ENCODE measurements at places on chromosomes 3 and 15.

DNA sequence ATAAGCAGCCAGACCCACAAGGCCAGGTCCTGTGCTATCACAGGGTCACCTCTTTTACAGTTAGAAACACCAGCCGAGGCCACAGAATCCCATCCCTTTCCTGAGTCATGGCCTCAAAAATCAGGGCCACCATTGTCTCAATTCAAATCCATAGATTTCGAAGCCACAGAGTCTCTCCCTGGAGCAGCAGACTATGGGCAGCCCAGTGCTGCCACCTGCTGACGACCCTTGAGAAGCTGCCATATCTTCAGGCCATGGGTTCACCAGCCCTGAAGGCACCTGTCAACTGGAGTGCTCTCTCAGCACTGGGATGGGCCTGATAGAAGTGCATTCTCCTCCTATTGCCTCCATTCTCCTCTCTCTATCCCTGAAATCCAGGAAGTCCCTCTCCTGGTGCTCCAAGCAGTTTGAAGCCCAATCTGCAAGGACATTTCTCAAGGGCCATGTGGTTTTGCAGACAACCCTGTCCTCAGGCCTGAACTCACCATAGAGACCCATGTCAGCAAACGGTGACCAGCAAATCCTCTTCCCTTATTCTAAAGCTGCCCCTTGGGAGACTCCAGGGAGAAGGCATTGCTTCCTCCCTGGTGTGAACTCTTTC is 39.6 kb downstream of the TGM4 start:
- peak; percentile 31 for DNase-seq

- DNase-seq = no peak
Measured at GRCh38 chr3:165837058-165837525, at the start of gene BCHE. Gene BCHE, minus strand, starts transcription at chr3:165837423. Its CDS starts 6,390 bp downstream, at chr3:165831033.

- no peak for DNase-seq
Measured at GRCh38 chr3:111667621-111668239, 72.6 kb upstream of the ZBED2 start.

GRCh38 chr3:145820170-145820569 is 340.8 kb downstream of the PLOD2 start:
- no peak for DNase-seq

GRCh38 chr3:3053974-3054373 is 56.2 kb downstream of the IL5RA start:
- no peak for DNase-seq

DNA sequence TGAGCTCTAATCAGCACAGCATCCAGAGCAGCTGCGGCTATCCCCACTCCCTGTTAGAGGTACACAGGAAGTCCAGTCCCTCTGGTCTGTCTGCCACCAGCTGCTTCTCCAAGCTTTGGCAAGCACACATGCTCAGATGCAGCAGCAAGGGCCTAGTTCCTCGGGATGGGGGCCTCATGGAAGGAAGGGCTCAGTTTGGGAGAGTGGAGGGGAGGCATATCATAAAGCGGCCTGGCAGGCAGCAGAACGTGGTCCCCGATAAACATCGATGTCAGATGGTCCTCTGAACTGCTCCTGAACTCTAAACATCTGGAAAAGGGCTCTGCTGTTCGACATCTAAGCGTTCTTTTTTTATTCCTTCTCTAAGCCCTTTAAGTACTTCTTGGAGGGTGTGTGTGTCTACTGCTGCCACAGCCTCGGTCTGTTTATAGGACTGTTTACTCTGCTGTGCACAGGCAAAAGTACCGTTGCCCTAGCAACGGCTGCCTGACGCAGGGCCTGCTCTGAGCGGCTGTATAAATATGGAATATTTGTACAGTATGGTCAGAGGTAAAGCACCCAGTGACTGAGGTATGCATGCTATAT is 74.6 kb downstream of the PRICKLE2 start:
- DNase-seq = peak; percentile 80

DNA sequence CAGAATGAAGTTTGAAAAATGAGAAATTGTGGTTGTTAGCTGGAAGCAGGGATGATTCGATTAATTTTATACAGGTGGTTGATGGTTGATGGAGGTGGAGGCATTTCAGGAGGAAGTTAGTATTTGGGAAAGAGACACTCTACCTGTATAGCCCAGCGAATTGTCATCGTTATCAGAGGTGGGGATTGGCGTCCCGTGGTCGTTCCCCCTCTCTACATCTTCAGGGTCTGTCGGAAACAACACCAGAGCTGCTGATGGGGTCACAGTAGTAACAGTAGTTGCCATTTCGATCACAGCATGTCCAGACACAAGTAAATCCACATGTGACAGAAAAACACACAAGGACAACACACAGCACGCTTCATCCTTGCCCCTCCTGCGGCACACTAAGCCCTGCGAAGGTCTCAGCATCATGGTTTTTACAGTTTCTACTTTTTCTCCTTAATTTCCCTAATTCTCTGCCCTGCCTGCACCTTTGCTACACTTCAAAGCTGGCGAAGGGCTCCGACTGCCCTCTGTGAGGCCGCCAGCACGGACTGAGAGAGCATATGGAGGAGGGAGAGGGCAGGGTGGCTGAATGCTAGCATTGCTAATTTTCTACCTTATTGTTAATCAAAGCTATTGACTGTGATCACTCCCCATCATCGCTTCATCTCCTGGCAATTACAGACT is 642.3 kb downstream of the ROBO1 start:
- DNase-seq = no peak

- DNase-seq = no peak
Measured at GRCh38 chr15:40157778-40158447, 3.0 kb upstream of the BUB1B start.

DNA sequence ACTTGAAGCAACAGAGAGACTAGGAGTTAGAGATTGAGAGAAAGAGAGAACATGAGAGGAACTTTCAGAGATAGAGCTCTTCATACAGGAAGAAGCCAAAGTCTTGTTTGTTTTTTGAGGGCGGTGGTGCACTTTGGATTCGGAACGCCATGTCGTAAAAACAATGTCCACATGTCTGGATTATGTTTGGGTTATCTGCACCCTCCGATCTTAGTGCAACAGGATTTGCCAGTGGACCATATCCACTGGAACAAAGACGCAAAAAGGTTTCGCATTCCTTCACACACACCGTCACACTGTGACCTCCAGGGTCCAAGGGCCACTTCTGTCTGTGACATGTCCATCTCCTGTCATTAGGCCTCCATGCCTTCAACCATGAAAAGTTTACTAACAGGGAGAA is 141.8 kb upstream of the ATP11B start:
- DNase-seq = no peak

DNA sequence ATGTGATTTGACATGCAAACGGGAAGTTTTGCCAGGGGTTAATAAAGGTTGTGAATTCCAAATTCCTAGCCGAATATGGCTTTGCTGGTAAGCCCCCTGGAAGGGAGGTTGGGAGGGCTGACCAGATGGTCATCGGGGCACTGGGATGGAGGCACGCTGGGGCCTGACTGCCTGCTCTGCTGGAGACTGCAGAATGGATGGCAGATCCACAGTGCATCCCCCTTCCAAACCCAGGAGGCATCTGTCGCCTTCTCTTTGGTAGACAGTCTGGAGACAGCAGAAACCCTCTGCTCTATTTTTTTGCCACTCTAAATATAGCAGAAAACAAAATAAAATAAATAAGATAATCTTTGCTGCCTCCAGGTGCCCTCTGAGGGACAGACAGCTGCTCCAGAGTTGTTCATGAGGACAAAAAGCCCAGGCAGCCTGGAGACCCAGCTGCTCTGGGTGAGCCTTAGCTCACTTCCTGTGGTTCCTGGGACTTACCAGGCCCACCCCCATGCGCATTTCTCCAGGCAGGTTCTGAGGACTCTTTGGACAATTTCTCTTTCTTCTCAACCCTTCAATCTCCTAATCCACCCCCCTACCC is 6.1 kb upstream of the SPTBN5 start:
- no peak for DNase-seq

DNA sequence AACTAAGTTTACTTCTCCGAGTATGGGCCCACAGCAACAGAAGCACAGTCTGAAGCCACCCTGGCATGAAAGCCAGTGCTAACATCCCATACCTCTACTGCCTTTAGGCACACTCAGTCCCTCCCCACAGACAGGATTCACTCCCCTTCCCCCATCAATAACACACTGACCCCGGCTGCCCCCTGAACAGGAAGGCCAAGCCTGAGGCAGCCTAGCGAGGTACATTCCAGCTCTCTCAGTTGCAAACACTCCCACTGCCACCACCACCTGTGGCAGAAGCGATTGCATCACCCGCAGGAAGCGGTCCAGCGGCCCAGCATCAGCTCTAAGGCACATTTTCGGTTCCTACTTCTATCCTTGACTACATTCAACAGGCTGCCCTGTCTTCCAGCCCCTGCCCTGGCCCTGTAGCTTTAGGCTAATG is 7.0 kb upstream of the BMF start:
- no peak for DNase-seq

DNA sequence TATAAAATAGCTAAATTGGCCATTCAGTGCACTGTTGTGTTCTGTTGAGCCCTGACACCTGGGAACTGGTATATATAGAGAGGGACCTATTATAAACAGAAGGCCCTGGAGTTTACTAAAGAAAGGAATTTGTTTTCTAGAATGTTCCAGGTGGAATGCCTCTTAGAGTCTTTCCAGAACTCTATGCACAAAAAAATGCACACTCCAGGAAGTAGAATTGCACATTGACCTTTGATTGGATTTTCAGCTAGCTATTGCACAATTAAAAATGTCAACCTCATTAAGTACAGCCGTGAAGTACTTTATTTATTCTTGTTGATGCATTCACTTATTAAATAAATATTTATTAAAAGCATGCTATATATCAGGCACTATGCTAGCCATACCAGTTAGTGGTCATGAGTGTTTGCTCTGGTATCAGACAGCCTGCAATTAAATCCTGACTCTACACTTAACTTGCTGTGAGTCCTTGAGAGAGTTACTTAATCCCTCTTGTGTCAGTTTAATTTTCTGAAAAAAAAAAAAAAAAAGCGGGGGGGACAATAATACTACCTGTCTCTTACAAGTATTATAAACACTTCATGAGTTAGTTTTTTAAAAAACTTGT is 40.8 kb downstream of the NDUFB4 start:
- DNase-seq = no peak

DNA sequence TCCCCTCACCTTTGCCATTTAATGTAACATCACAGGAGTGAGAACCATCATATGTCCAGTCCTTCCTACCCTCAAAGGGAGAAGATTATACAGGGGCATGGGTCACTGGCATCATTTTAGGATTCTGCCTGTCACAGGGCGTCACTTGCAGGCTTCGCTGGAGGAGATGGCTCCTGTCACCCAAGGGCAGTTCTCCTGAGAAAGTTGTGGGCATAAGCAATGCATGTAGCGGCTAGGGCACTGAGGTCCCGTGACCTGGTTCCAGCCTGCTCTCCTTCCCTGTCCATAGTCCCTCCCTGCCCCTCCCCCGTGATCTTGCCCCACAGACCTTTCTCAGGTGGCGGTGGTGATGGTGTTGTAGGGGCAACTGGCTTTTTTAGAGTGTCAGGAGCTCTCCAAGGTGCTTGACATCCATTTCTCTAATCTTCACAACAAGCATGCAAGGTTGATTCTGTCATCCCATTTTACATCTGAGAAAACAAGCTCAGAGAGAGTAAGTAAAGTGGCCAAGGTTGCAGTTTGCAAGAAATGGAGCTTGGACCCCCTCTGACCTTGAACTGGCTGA is 241.5 kb upstream of the CTDSPL start:
- no peak for DNase-seq

- no peak for DNase-seq
Measured at GRCh38 chr3:46662771-46663551, 30.5 kb downstream of the ALS2CL start.

- no peak for DNase-seq
Measured at GRCh38 chr3:37625690-37626360, 235.9 kb upstream of the CTDSPL start.

GRCh38 chr15:92111291-92111690 is 257.8 kb downstream of the SLCO3A1 start:
- no peak for DNase-seq

DNA sequence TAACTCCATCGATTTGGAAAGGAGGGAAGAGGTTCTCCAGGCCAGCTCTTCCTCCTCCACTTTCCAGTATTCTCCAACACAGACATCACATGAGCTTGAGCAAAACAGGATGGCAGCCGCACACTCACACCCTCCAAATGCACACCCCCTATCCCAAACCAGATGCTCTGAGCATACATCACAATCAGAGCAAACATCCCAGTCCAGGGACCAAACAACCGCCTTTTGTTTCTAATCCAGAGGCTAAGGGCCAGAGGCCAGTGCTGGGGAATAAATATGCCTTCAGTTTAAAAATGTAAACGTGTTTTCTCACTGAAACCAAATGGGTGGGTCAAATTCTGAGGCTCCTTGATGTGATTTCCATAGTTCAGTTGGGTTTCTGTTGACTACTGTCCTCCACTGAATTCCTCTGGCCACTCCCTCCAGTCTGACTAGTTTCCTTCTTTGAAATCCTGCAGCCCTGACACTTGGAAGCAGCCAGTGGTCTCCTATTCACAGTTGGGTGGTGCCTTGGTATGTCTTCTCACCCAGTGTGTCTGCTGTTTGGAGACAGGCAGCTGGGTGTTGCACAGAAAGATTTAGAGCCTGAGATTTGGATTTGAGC is 19.2 kb upstream of the MFGE8 start:
- DNase-seq = no peak

- DNase-seq = no peak
Measured at GRCh38 chr3:8709801-8710507, 23.6 kb upstream of the CAV3 start.

GRCh38 chr15:78232951-78233350 is 1.4 kb downstream of the ACSBG1 start:
- DNase-seq = no peak

DNA sequence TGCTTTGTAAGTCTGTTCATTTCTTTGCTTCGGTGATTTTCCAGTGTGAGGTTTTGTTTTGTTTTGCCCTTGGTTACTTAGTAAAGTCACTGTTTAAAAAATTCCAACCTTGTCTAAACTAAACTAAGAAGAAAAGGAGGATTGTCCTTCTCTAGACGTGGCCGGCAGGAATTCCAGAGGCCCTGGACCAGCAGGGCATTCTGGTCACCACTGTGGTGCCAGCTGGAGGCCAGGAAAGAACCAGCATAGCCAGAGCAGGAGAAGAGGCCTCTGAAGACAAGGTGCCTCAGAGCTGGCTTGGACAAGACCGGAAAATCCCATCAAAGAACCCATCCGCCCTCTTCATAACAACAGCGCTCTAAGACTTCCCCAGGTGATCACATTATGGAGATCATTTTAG is 8.2 kb downstream of the PLOD2 start:
- no peak for DNase-seq

GRCh38 chr3:159038405-159038804 is 236.6 kb downstream of the MFSD1 start:
- DNase-seq = no peak

GRCh38 chr15:81547521-81548132 is 173.6 kb upstream of the TMC3 start:
- no peak for DNase-seq

DNA sequence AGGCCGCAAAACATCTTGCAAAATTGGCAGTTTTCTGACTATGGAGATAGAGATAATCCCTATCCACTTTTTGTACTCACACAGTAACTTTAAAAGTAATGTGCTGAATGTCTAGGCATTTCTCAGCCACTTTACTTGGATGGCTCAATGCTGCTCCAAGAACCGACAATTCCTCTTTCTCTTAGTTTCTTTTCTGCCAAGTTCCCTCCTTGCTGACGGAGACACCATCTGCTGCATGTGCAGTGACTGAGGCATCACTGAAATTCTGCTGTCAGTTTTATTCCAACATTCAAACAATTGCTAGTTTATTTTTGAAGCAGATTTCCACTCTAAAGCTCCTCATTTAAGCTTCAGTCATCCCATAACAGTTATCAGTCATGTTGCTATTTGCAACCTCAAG is 116.0 kb upstream of the RBMS3 start:
- DNase-seq = no peak

All from non-pigmented ciliary epithelial cell (primary cell).